Liver (tissue), 10 donors: ENCODE measurements at places on chromosomes 7 and 10. TPM values are rescaled to one million over a fixed set of nuclear protein-coding genes. Genes with fewer than 3 reads are reported as not detected.

- no peak for DNase-seq
These were observed 9.9 kb upstream of the CSGALNACT2 start for GRCh38 chr10:43128331-43128730.

The POU6F2 gene
- total RNA-seq: under 0.01 TPM

The NUP205 gene
- total RNA-seq: 16.6 TPM

DNA sequence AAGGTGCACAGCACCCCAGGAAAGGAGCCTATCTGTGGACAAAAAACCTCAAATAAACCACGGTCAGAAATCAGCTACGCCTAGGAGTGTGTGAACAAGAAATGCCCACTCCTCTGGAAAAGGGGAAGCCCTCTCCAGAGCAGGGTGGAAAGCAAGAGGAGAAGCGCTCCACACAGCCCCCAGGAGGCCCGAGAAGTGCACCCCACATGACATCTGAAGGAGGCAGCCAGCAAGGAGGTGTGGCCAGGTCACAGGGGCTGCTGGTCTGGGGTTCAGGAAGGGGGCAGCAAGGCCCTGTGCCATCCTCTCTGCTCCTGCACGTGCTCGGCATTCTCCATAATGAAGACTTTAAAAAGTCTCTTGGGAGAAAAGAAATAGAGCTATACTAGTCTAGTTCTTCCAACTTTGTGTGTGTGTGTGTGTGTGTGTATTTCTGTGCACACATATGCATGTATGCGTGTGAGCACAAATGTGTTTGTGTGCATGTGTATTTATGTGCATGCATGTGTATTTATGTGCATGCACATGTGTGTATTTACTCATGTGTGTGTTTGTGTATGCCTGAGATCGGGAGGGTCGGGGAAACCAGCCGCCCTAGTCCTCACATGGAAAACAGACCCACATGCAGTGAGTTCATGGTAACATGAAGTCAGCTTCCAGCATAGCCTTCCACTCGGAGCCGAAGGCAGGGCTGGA lies 76.5 kb downstream of the TNS3 start:
- DNase-seq: no peak

DNA sequence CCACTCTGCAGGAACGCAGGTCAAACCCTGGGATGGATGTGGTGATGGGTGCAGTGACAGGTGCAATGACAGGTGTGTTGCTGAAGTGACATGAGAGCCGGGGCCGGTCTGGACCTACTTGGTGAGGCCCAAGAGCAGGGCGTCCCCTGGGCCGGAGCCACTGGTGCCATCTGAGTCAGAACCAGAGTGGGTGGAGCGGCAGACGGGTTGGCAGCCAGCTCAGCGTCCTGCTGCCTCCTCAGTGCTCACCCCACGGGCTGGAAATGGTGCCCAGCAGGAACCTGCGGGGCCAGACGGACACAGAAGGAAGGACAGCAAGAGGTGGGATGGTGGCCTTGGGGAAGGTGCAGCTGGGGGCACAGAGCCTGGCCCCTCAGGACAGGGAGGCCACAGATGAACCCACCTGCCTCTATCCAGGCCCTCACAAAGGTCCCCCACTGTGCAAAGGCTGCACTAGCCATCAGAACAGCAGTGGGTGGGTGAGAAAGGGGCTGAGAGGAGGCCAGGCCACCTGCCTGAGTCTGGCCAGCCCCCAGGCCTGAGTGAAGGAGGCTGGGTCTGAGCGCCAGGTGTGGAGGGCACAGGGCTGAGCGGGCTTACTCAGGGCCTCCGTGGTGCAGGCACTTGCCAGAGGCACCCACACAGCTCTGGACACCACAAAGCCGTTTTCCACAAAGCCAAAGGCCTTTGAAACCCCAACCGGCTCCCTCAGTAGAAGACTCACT lies 129.0 kb upstream of the PPP2R2D start:
- DNase-seq: no peak

The CFTR gene
- total RNA-seq: 0.75 TPM

DNA sequence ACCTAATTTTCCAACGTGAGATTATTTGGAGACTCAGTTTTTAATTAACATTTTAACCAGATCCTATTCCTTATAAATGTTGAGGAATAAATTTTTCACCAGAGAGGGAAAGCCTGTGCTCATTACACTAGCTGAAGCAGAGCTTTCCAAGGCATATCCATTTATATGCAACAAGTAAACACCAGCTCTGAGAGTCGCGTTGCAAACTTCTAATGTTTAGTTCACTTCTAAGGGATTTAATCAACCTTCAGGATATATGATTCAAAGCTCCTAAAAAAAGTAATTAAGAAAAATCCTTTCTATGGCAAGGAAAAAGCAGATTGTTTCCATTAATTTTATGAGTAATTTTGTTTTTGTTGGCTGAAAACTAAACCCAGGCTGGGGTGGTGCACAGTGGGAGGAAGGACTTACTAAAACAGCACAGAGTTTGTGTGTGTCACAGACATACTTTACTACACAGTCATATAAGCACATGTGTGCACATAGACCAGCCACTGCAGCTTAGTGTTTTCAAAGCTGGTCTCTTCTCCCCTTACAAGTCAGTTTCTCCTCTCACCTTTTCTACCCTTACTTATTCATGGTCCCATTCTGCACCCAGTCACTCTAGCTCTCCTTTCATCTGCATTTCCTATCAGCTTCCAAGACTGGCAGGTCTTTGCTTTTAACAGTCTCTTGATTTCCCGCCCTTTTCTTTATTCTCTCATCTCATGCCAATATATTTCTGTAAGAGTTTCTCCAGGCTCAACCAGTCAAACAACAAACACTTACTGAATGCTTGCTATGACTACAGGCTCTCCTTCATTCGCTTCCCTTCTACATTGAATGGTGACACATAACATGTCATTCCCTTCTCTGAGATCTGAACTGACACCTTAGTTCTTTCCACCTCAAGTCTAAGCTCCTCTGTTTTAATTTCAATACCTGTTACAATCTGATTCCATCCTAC lies 81.1 kb upstream of the FZD1 start:
- no peak for DNase-seq
